ENCODE measurements at places on chromosomes 5 and 9.

- no peak for DNase-seq
These were observed 84.4 kb downstream of the RAPGEF6 start for GRCh38 chr5:131550606-131551005.

DNA sequence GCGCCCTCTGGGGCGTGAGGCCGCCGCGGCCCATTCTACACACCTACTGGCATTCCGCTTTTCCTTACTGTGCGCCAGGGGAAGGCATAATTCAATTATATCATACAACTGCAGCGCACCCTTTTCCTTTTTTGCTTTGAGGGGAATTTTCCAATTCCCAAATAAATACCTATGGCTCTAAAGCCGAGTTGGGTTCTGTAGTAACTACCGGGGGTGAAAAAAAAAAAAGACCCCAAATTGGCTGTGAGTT lies 34.1 kb upstream of the NFIB start:
- no peak for DNase-seq

DNA sequence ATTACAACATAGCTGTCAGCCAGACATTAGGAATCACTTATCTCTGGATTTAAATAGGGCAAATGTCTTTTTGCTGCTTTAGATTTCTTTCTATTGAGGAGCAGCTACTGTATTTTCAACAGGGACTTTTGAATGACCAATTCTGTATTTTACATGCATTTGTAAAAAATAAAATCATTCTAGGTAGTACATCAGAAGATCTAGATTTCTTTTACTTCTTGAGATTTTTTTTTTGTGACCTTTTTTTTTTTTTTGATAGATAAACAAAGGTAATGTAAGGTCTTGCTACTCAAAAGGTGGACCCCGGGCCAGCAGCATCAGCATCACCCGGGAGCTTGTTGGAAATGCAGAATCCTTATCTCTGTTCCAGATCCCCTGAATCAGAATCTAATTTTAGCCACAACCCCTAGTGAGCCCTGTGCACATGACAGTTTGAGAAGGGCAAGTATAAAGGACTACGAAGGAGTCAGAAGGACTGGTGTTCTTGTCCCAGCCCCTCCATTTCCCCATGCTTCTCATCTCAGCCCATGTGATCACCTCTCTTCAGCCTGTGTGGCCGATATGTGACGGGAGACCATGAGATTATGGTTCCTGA lies 37.7 kb upstream of the CKMT2 start:
- DNase-seq: no peak

GRCh38 chr5:134524272-134524825 lies 1.1 kb upstream of the JADE2 start:
- peak; percentile 74 for DNase-seq
